ENCODE measurements at places on chromosomes 6 and 20.

GRCh38 chr6:6006428-6007365, at the start of gene NRN1:
NRN1 (minus strand) TSS chr6:6006925; CDS start chr6:6006749, 176 bp downstream.
- no peak for DNase-seq

- DNase-seq, result no peak
These were observed 12.8 kb upstream of the SLC4A11 start for GRCh38 chr20:3251806-3252205.

GRCh38 chr6:54361188-54361587, 52.9 kb downstream of the TINAG start:
- DNase-seq, result no peak

DNA sequence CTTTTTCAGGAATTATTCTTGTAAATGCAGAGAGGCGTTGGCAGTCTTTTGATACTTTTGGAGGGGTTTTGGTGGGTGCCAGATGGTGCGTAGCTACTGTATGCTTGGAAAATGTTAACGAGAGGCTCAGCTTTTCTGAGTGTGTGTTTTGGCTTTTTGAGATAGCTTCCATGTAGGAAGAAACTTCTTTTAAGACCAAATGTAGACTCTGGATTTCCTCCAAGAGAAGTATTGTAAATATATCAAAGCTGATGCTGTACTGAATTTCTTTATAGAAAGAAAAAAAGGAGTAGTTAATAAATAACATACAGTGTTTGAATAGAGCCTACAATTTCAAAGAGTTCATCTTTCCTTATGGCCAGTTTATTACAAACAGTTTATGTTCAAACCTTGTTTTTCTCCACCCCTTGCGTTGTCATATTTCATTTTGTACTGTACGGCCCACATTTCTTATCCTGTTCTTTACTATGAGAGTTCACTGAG, 16.7 kb downstream of the TIAM2 start:
- no peak for DNase-seq

DNA sequence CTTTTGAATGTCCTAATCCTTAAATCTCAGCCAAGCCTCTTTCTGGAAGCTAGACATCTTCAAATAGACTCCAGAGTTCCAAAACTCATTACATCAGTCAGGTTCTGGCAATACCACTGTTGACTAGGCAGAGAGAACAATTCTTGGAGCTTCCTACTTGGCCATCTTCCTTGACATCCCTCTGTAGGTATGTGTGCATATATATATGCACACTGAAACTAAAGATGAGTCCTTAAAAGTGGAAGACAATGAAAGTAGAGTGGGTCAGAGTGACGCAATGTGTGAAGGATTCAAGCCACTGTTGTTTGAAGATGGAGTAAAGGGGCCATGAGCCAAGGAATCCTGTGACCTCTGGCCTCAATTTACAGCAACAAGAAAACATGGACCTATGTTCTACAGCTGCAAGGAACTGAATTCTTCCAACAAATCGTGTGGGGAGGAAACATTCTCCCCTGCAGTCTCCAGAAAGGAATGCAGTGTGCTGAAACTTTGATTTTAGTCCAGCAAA, 18.7 kb upstream of the DUSP22 start:
- no peak for DNase-seq

DNA sequence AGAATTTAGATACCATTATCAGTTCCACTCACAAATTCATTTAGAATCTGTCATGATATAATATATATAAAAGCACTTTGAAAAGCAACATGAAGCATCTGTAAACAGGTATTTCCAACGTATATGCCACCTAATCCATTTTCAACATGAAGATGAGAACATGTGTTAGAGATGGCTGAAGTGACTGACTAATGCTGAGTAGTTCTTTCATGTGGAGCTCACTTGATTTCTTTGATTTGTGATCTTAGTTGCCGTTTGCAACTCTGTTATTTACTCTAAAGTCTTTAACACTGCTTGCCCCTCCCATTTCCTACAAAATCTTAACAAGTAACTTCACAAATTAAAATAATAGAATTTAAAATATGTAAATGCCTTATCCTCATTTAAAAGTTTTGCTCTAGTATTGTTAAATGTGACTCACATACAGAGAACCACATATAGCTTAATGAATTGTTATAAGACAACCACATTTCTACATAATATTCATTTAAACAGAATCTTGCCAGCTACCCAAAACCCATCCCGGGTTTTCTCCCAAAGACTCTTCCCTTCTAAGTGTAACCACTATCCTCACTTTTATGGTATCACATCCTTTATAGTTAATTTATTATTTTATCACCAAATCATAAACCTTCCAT, 78.3 kb downstream of the ME1 start:
- DNase-seq, result no peak

DNA sequence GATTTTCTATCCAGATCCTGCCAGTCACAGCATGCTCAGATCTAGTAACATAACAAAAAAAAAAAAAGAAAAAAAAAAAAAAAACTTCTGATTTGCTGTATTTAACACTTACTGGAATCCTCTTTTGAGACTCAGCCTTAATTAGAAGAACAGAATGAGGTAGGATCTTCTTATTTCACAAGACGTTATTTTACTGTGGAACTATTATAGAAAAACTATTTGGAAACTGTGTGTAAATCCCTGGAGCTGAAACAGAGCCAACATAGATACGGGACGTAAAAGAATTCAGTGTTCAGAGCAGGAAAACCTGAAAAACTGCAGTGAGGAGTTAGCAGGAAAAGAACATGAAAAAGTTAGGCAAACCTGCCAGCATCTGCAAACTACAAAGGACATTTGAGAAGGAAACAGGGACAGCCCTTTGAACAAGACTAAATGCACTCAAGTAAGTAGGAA, 3.4 kb upstream of the ZNF217 start:
- DNase-seq, result no peak

DNA sequence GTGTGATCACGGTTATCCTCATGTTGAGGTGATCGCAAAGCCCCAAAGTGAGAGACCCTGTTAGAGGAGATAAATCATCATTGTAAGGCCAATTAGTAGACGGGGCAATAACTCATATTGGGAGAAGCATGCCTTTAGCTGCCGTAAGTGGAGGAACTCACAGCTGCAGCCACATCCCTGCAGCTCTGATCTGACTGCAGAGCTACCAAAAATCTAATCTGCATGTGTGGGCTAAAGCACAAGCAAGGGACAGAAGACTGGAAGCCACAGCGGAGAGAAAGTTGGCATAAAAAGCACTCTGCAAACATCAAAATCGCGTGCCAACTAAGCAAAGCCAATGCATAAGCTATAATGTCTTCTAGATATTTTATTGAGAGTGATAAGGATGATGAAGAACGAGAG, 79.8 kb downstream of the TBC1D7 start:
- DNase-seq, result no peak

GRCh38 chr20:34493646-34494045, 22.6 kb upstream of the DYNLRB1 start:
- DNase-seq, result no peak

DNA sequence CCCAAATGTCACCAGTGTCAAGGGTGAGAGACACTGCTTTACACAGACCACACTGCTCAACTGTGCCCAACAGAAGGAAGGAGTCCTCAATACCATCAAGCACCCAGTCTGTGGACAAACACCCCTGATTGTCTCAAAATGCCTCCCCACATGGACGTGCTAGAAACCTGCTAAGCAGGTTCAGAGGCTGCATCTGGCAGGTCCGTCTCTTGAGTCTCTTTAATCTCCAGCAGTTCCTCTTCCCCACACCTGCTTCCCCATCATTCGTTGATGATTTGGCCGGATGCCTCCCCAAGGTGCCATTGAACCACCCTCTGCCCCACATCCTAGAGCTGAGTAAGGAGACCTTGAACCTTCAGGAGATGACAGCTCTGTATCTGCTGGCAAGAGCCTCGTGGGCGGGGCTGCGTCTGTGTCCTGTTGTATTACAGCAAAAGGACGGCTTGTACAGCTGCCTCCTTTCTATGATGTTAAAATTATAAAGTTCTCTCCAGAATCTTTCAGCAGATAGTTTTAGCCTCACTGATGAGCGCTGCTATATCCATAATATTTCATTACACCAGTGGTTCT, 179.2 kb downstream of the PREX1 start:
- DNase-seq, result no peak

DNA sequence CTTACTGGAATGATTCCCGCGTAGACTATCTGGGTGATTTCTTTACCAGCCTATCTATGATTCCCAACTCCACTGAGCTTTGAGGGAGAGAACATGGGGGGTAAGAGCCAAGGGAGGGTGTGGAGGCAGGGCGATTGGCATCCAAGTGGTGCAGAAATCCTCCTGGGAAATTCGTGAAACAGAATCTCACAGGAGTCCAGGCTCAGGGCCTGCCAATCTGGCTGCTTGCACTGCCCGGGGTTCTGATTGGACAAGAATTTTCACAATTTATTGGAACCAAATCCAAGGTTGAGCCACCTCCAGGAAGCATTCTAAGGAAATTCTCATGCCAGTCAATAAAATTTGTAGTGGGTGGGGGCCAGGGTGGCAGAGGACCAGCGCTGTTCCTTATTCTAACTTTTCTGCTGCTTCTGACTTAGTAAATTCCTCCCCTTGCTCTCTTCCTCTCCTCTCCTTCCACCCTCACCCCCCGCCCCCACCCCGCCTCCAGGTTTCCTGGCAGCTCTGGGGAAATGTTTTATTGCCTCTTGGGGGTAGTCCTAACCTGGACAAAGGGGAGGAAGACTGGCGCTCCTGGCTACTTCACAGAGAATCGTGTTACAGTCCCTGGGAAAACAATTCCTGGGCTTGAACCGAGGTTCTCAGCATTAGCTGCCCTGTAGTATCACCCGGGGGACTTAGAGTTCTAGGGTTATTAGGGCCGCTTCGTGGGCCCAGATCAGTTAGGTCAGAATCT, 3.1 kb downstream of the BMP6 start:
- no peak for DNase-seq

DNA sequence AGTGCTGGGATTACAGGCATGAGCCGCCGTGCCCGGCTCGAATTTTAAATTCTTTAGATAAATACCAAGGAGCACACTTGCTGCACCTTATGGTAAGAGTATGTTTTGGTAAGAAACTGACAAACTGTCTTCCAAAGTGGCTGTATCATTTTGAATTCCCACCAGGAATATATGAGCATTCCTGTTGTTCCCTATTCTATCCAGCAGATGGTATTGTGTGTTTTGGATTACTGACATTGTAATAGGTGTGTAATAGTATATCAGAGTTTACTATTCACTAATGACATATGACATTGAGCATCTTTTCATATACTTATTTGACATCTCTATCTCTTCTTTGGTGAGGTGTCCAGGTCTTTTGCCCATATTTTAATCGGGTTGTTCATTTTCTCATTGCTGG, 40.5 kb downstream of the TGM6 start:
- DNase-seq, result no peak

GRCh38 chr20:21273755-21274386, 29.3 kb upstream of the XRN2 start:
- no peak for DNase-seq

DNA sequence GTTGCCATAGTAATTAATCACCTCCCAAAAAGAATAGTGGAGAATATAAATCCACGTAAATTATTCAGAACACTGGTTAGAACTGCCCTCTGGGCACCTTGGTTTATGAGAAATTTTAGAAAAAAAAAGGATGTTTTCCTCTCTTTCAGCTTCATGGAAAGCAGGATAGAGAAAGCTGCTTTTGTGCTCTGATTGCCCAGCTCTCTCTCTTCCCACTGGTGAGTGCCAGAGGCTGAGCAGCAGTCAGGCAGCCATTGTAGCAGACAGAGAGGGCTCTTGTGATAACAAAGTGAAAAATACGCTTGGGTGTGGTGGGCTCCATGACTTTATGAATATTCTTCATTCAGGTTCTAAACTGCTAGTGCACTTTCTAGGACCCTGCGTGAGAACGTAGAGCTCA, 26.4 kb downstream of the SLC35F1 start:
- no peak for DNase-seq

GRCh38 chr20:51563486-51564332, 21.2 kb upstream of the NFATC2 start:
- no peak for DNase-seq

DNA sequence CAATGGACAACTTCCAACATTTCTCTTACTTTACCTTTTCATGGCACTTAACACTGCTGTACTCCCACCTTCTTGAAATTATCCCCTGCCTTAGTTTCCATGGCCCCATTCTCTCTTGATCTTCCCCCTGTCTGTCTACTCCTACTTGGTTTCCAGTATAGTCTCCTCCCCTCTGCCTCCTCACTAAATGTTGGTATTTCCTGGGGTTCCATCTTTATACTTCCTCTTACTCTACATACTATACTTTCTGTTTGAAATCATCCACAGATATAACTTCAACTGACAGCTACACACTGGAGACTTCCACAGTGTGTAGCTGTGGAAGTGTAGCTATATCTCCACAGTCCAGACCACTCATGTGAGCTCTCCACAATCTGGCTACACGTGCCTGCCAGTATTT, 13.5 kb downstream of the ZHX3 start:
- DNase-seq, result no peak

DNA sequence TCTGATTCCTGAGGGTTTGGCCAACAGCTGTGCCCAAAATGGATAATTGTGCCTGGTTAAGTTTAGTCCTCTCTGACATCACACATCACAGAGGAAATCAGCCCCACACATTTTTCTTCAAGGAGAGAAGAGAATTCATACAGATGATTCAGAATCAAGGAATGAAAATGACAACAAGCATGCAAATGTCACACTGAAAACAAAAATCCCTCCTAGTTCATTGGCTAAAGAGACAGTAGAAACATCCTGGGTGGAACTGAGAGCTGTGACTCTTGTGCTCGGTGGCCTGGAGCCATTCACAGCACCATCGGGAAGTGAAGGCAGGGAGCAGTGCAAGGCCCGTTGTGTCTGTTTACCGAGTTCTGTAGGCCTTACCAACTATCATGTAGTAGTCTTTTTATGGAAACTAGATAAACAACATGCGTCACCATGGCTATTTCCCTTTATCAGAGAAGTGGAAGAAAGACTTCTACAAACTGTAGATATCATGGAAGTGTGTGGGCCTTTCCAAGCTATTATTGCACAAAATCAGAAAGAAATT, 81.7 kb upstream of the TENT5A start:
- no peak for DNase-seq

DNA sequence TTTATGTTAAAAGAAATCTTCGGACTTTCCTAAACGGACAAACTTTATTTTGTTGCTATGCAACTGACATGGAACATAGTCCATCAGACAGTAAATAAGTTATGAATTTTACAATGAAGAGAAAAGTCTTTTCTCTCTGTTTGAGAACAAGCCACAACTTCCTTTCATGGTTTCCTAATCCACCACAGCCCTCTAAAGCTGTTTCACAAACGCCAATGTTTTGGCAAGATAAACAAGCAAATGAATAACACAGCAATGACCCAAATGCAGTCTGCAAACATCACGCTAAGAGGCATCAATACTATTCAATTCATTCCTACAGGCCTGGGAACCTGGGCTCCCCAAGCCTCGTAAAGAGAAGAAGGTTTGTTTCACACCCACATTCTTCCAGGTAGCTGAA, 60.4 kb downstream of the HAO1 start:
- no peak for DNase-seq
